Stimulated activated CD8-positive, alpha-beta memory T cell treated with anti-CD3 and anti-CD28 coated beads, Interleukin-7, amount 100 ng/mL, for 24 hours (primary cell): ENCODE measurements at places on chromosomes 2 and 18.

DNA sequence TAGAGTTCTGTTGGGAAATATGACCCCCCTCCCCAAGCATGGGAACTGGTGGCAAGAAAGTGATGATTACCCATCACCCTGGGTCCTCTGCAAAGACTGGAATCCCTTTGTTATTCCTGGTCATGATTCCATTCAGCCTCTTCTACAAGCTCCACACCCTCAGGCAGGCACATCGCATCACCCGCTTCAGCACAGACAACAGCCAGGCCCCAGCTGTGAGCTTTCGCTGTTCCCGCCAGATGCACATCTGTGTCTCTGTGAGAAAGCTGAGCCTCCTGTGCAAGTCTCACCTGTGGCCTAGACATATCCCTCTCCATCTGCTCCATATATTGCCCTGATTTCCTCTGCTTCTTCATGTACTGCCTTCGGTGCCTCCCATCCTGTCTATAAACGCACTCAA lies 368.0 kb upstream of the RAB6C start:
- no peak for DNase-seq

DNA sequence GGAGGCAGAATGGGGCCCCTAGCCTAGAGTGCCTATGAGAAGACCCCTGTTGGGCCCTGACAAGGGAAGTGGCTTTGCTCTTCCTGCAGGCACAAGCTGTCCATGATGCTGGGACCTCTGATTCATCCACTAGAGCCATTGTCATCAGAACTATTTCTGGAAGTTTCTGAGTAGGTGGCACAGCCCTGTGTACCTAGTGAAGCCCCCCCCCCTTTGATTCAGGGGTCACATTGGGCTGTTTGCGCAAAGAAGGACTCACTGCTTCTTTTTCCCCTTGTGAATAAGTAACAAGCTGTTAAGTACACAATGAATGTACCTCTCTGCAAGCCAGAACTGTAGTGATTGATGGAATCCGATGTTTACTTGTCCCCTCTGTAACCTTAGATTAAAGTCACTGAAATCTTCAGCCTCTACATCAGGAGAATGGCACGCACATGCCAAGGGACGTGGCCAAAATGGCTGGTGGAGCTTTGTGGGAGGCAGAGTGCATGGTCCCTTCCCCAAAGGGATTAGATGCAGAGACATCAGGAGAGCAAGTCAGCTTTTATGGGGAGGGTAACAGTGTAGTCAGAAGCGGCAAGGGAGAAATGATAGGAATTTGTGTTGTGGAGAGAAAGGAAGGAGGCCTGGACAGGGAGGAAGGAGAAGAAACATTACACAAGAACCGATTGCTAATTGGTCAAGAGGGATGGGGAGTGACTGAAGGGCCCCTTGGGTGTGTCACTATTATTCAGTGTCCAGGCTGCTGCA lies 267.6 kb upstream of the RAB12 start:
- no peak for DNase-seq

DNA sequence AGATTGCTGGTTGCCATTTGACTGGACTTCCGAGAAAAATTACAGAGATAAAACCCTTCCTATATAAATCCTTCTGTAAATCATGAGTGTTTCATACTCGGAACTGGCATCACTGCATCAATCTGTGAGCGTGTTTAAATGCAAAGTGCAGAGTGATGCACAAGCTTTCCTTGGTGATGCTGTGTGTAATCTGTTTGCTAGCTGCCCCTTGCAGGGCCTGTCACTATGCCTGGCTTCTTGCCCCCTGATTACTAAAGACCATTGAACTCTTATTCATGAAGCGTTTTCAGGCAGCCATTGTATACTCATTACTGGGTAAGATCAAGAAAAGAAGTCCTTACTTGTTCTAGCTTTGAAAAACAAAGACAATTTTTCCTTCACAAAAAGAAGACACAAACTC lies 266.9 kb upstream of the FANCL start:
- DNase-seq = no peak

GRCh38 chr2:119192893-119193292 lies 30.7 kb upstream of the STEAP3 start:
- no peak for DNase-seq

DNA sequence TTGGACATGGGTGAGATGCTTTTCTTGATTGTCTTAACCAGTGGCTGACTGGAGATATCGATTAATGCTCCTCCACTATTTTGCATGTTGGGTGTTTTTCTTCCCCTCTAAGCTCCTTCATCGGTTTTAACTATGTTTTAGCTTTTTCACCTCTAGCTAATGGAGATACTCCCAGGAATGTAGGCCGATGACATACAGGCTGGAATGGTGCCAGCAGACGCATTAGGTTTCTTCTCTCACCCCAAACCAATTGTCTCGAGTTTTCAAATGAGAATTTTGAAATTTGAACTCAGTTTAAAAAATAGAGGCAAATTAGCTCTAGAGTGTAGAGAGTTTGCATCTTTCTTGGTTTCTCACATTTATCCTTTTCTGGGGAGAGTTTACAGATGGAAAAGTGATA lies 247.6 kb downstream of the RPRM start:
- no peak for DNase-seq

DNA sequence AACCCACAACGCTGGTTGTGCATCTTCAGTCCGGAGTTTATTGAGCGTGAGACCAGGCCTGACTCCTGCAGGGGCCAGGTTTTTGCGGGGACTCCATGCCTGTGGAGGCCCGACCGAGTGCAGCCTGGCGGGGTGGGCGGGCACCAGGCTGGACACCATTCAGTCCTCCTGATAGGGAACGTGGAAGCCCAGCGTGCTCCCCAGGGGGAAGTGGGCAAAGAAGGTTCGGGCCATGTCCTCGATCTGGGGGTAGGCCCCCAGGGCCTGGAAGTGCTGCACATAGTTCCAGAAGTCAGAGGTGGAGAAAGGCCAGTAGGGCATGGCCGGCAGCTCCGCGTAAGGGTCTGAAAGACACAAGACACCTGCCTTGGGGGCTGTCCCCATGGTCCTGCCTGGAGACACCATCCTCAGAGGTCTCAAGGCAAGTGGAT lies 1.4 kb downstream of the OTOS start:
- no peak for DNase-seq

DNA sequence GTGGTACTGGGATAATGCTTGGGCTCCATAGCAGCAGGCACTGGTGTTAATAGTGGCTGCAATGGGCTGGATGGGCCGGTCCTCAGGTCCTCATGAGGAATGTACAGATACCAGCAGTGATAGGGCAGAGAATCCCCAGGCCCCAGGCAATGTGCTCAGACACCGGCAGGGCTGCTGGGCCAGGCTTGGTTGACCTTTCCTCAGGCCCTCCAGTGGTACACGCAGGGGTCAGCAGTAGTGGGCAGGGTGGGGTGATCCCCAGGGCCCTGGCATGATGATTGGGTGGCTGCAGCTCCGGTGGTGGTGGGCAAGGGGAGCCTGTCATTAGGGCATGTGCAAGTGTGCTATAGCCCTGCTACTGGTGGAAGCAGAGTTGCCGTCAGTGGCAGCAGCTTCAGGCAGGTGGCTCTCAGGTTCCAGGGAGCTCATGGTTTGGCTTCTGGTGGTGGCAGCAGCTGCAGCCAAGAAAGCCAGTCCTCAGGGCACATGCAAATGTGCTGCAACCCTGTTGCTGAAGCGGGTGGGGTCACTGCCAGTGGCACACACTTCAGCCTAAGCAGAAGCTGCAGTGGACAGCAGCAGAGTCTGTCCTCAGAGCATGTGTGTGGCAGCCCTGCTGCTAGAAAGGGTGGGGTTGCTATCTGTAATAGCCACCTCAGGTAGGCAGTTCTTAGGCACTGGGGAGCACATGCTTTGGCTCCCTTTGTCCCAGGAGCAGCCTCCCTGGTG lies 56.8 kb downstream of the CCNT2 start:
- no peak for DNase-seq

- no peak for DNase-seq
Measured at GRCh38 chr2:46964835-46965560, 49.4 kb upstream of the MCFD2 start.
